ENCODE measurements at places on chromosomes 7 and 10. TPM values are rescaled to one million over a fixed set of nuclear protein-coding genes. Genes with fewer than 3 reads are reported as not detected.

Gene ZNRF2
- 2.5 TPM for total RNA-seq

Gene HOXA11
- 13.2 TPM for total RNA-seq

Gene JAKMIP3
- total RNA-seq, result 0.32 TPM

Gene AKR1C2
- total RNA-seq, result 1.2 TPM

Gene CPA2
- not detected for total RNA-seq

Gene LRRD1
- 0.30 TPM for total RNA-seq

Gene ASZ1
- total RNA-seq, result not detected

Gene XRCC2
- total RNA-seq, result 0.30 TPM

Gene MMD2
- total RNA-seq, result not detected

Gene ARMC3
- not detected for total RNA-seq

Gene SPOCK2
- total RNA-seq, result 0.23 TPM

Gene RPEL1
- not detected for total RNA-seq

Gene PLEKHS1
- total RNA-seq, result not detected

Gene AGAP6
- 4.8 TPM for total RNA-seq

Gene PON1
- total RNA-seq, result not detected

Gene TRIM50
- not detected for total RNA-seq

Gene CLDN15
- 2.9 TPM for total RNA-seq

Gene CYP2C19
- not detected for total RNA-seq

Gene FAM24A
- total RNA-seq, result not detected

Gene ENKUR
- total RNA-seq, result 0.18 TPM

Gene ASIC3
- total RNA-seq, result 0.05 TPM

Gene C10orf67
- not detected for total RNA-seq

Data from smooth muscle cell of the umbilical artery (primary cell).